Suppressor macrophage (primary cell): ENCODE measurements at places on chromosomes 2 and 18.

DNA sequence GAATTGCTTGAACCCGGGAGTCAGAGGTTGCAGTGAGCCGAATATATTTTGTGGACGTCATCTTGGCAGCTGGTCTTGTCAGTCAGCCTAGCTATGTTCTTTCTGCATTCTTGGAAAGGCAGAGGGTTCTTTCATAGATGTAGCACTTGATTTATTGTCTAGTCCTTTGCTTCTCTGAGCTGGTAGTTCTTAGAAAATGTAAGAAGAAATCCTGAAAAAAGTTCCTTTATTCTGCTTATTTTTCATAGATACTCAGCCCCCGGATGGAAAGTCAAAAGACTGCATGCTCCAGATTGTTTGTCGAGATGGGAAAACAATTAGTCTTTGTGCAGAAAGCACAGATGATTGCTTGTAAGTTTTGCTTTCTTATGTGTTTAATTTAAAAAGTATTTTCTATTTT, 21.3 kb downstream of the PLEKHB2 start:
- no peak for DNase-seq

- peak; percentile 24 for DNase-seq
Observed at GRCh38 chr2:201572846-201573508, 70.3 kb downstream of the TMEM237 start.

DNA sequence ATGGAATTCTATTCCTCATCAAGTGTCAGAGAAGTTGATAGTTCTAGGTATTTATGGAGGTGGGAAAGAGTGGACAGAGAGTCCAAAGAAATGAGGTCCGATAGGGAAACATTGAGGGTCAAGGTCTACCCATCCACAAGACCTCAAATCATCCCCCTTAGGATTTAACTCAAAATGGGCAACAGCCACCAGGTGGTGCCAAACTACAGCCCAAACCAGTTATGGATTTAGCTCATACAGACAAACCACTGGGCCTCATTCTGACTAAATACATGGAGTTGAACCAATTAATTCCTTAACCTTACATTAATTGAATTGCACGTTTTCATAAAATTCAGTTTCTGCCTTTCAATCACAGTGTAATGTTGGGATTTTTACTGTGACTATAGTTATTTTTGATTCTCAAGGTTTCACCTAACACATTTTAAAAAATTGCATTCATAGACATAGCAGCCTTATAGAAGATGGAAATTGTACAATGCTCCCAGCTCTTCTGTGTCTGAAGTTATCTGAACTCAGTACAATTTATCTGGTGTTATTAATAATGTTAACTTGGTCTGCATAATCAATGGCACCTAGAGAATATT, 98.2 kb upstream of the HNMT start:
- DNase-seq: peak; percentile 69

DNA sequence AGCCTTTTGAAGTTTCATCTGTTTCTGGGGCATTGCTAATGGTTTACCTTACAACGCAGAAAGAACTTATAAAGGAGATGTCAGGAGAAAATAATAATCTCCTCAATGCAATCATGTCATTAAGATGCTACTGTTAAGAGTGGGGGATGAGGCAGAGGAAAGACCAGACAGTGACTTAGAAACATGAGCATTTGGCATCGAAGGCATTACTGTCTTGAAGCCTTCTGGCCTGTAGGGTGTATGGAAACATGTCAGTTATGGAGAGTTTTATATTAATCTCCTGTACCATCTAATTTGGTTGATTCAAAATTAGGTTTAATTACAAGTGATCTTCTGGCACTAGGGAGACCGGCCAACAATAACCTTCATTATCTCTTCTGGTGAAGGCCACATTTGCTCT, 32.5 kb downstream of the CDC42EP3 start:
- DNase-seq: no peak

DNA sequence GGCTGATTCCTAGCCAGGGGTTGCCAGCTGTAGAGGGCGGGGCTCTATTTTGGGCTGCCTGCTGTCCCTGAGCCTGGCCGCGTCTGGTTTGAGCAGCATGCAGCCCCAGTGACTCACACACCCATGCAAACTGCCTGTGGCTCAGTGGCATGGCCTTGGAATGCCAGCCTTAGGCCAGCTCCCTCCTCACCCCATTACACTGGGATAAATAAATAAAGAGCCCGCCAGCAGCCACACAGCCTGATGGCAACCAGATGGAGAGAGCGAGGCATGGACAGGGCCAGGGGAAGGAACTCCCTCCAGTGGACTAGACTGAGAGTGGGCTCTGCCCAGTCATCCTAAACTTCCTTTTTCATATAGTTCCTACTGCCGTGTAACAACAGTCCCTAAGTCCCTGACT, 18.3 kb downstream of the NHEJ1 start:
- DNase-seq: peak; percentile 21

DNA sequence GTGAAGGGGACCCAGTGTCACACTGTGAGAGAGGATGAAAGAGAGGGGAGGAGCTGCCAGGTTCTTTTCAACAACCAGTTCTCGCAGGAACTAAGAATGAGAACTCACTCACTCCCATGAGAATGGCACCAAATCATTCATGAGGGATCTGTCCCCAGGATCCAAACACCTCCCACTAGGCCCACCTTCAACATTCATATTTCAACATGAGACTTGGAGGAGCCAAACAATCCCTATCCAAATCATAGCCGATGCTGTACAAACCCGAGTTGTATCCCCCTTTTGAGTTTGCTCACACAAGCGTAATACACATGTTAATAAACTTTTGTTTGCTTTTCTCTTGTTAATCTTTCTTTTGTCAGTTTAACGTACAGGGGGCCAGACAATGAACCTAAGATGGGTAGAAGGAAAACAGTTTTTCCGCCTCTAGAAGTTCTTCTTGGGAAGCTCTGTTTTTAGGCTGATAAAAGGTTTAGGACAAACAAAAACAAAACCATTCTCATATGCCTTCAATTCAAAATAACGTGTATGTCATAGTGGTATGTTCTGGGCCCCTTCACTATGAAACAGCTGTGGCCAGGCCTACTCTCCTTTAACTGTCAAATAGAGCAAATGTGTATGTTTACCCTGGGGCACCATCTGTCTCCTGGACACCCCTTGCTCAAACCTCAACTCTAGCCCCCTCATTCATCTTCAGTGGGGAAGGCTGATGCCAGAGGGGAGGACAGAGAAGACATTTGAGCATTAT, 9.1 kb upstream of the TMEM37 start:
- no peak for DNase-seq

GRCh38 chr2:227942021-227942420, 70.6 kb downstream of the DAW1 start:
- DNase-seq: peak; percentile 26

GRCh38 chr2:229370509-229370908, 99.4 kb upstream of the PID1 start:
- no peak for DNase-seq

DNA sequence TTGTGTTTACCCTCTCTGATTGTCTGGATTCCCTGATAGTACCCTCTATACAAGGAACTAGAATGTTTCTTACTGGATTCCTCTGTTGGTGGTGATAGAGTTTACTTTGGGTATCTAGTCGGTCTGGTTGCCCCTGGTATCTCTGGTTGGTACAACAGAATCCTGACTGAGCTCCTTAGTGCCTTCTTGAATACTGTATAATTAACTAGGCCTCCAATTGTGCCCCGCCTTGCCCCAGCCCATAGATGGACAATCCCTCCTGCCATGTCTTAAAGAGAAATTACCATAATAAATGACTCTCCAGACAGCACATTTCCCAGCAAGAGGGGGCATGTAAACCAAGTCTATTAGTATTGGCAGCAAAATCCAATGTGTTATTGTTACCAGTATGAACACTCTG, 2.3 kb downstream of the SCN1A start:
- DNase-seq: no peak

- no peak for DNase-seq
Observed at GRCh38 chr2:3034856-3035255, 342.8 kb downstream of the EIPR1 start.

DNA sequence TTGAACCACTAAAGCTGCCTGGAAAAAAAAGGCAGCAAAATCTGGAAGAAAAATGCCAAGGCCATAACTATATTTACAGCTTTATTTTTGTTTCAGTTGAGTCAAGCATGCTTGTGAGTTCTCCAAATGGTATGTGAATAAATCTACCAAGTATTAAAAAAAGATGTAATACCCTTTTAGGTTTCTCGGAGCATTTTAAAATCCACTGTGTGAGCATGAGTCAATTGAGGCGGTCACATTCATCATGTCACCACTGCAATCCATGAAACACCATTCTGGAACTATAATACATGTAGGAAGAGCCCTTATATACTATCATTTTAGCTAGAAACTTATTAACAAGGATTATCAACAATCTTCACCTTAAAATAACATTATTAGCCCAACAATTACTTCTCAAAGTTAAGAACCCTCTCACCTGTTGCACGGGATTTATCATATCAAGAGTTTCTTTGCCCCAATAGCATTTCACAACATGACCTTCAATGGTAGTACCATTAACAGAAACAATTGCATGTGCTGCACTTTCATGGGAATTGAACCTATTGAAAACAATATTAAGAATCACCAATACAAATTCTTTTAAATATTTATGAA, 24.2 kb upstream of the C2orf42 start:
- DNase-seq: no peak

DNA sequence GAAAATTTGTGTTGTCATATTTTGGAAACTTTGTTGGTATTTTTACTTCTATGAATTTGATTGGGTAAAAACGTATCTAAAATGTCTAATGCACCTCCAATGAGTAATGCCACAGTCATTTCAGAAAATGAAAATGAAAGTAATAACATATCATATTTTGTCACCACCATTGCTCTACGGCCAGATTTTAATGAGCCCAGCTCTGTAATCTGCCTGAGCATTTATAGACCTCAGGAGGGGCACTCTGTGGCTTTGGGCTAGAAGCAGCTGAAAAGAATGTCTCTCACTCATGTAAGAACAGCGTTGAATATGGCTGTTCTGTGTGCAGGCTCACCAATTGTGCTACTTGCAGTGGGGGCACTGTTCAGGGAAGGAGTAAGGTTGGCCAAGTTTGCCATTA, 32.7 kb upstream of the ABCA12 start:
- DNase-seq: no peak

- no peak for DNase-seq
Observed at GRCh38 chr2:240319221-240319854, 116.1 kb upstream of the GPC1 start.

GRCh38 chr18:21242780-21243401, 859 bp downstream of the GREB1L start:
- no peak for DNase-seq

DNA sequence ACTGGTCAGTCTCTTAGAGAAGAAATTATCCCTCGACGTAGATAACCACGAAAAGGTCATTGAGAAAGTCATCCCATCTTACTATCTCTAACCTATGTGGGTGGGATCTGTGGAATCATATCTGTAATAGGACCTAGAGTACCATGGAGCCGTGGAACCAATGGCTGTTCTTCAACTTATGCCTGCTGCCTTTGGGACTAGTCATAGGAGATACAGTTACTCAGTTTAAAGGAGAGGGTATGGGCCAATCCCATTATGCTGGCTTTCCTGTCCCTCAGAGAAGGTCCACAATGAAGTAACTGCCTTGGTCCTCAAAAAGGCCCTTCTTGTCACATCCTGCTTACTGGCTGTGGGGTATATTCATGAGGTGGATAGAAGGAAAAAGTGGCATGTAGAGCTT, 77.5 kb downstream of the FEZ2 start:
- no peak for DNase-seq

DNA sequence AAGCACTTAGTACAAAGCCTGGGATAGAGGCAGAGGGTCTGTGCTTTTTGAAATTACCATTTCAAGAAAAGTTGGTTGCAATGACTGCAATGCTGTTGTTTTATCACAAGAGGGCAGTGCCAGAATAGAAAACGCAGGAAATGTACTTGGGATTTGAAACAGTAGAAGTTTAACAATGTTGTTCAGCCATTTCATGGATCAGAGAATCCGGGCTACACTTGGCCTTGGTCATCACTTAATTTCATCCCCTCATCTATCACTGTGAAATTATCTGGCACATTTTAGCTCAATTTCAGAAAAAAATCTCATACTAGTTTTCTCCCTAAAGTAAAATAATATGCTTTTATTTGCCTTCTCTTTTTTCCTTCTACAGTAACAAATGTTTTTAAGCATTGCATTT, 70.8 kb downstream of the RAPGEF4 start:
- DNase-seq: peak; percentile 44

- DNase-seq: no peak
Observed at GRCh38 chr2:42456126-42456839, 37.5 kb downstream of the KCNG3 start.

DNA sequence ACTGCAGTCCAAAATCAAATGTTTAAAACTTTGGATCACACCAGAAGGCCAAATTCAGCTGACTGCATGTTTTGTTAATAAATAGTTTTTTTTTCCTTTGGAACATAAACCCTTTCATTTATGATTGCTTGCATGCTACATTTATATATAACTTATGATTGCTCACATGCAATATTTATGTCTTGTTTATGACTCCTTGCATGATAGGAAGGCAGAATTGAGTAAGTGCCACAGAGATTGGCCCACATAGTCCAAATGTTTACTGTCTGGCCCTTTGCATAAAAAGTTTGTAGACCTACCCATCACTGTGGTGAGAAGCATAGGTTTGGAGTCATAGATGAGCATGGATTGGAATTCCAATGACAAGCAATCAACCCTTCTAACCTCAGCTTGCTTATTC, 30.8 kb downstream of the WDFY1 start:
- no peak for DNase-seq

GRCh38 chr2:201580486-201580885, 62.8 kb downstream of the TMEM237 start:
- peak; percentile 70 for DNase-seq

DNA sequence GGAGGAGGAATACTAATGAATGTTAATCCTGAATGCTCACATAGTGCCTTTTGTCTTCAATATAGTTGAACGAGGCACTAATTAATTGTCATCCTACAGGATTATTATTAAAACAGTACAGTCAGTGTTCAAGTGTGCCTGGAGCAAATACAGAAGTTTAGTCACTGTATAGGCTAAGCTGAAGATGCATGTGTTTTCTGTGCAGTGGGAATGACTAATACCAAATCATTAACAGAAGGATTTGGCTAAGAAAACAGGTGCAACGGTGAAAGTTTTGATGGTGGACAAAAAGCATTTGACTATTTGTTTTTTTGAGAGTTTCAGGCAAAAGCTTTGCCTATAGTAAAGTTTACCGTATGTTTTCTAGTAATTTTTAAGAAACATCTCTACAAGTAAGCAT, 62.8 kb downstream of the DCC start:
- DNase-seq: no peak

GRCh38 chr2:85605406-85606115, 3.1 kb upstream of the TMEM150A start:
- DNase-seq: no peak

DNA sequence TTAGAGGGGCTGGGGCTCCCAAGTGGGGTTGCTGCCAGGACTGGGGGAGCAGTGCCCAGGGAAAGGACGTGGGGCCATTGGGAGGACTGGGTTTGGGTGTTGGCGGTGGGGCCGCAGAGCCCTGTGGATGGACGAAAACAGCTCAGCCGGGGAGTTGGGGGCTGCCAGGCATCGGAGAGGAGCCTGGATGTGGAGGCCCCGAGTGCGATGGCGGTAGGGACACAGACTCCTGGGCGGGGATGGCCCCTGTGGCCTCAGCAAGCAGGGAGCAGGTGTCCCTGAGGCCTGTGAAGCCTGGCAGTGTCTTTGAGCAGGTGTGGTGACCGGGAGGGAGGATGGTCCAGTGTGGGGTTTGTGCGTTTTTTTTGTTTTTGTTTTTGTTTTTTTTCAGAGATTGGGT, 13.3 kb downstream of the CTDP1 start:
- DNase-seq: no peak

- DNase-seq: no peak
Observed at GRCh38 chr2:174344716-174345461, 10.1 kb downstream of the SP9 start.
